ENCODE measurements at places on chromosomes 7 and 10. TPM values are rescaled to one million over a fixed set of nuclear protein-coding genes. Genes with fewer than 3 reads are reported as not detected.

The TDRD1 gene
- 0.22 TPM for total RNA-seq

The COL13A1 gene
- total RNA-seq, result 0.42 TPM

The WIPF3 gene
- total RNA-seq, result 1.2 TPM

DNA sequence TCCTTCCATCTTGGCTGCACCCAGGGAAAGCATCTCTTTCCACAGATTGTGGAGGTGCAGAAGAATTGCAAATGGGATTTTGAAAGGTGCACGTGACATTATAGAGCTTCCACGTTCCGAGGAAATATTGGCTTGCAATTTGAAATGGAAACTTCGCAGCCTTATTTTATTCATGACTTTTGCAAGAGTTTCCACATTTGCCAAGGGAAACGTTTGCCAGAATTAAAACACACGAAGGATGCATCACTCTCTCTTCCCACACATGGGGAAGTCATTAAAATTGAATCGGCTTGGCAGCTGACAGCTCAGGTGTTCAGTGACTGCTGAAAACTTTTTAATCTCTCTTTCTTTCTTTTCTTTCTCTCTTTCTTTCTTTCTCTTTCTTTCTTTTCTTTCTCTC is 475.4 kb upstream of the IGFBP3 start:
- no peak overlapping the region for H3K4me3 ChIP-seq
- no peak for DNase-seq
- H3K36me3 ChIP-seq, result no peaks in the 10 kb centered on the region
- no peaks in the 10 kb centered on the region for H3K27me3 ChIP-seq
- H3K27ac ChIP-seq, result no peak overlapping the region

DNA sequence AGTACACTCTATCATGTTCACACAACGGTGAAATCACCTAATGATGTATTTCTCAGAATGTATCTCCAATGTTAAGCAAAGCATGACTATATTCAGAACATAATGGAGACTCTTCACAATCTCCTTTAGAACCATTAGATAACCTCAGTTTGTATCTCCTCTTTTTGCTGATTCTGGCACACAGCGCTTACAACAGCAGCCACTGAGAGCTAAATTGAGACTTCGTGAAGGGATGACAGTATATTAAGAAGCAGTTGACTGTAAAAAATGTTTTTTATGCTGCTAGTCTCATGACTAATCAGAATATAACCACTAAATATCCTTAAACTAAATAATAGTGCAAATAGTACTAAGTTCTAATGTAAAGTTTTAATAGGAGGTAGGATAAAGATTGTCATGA is 46.9 kb downstream of the KMT2E start:
- H3K27me3 ChIP-seq, result no peaks in the 10 kb centered on the region
- H3K4me3 ChIP-seq, result no peak overlapping the region
- no peaks in the 10 kb centered on the region for H3K36me3 ChIP-seq
- no peak for DNase-seq
- H3K27ac ChIP-seq, result no peak overlapping the region

GRCh38 chr7:100476903-100477870 is 1.8 kb downstream of the TSC22D4 start:
- H3K27me3 ChIP-seq, result no peaks in the 10 kb centered on the region
- DNase-seq, result peak; percentile 30
- H3K36me3 ChIP-seq, result no peaks in the 10 kb centered on the region
- H3K4me3 ChIP-seq, result peak overlapping the region; percentile 97
- peaks cover 45% of the 10 kb centered on the region for H3K4me1 ChIP-seq
- H3K27ac ChIP-seq, result peak overlapping the region; percentile 58

DNA sequence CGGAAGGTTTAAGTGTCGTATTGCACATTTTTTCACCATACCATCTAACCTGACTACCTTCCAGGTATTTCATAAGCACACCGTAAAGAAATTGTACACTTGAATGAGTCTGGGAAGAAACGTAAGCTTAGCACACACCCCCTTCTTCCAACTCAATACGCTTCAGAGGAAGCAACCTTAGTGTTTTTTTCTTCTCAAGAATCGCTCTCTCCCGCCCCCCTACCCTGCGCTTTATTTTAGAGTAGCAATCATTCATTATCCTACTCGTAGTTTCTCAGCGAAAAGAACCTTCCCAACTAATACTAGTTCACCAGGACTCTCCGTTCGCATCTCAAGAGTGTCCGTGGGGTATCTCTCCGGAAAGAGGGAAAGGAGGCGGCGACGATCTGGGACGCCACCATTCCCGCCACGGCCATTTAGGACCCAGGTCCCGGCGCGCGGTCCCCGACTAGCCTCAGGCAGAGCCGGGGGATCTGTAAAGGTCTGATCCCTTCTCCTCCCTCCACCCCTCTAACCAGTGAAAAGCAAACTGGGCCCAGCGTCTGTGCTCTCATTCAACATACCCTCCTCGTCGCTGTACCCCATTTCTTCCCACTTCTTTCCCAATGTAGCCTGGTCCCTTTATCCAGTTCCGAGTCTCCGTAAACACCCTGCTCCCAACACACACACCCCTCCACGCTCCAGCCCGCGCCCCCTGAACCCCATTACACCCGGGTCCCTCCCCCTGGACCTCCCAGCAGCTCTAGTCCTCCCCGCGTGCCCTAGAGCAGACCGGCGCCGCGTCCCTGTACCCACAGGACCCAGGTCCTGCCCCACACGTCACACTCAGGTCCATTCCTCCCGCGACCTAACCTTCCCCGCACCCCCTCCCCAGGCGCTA is 16.0 kb downstream of the MYOZ1 start:
- H3K27me3 ChIP-seq, result no peaks in the 10 kb centered on the region
- peaks cover 22% of the 10 kb centered on the region for H3K4me1 ChIP-seq
- peak overlapping the region; percentile 87 for H3K27ac ChIP-seq
- no peaks in the 10 kb centered on the region for H3K36me3 ChIP-seq

GRCh38 chr7:124489925-124490324 is 275.7 kb downstream of the GPR37 start:
- H3K4me1 ChIP-seq, result no peaks in the 10 kb centered on the region
- no peak overlapping the region for H3K4me3 ChIP-seq
- no peaks in the 10 kb centered on the region for H3K27me3 ChIP-seq
- no peak for DNase-seq
- H3K36me3 ChIP-seq, result no peaks in the 10 kb centered on the region

- H3K4me1 ChIP-seq, result peaks cover under 1% of the 10 kb centered on the region
- H3K36me3 ChIP-seq, result no peaks in the 10 kb centered on the region
- peaks cover 10% of the 10 kb centered on the region for H3K27me3 ChIP-seq
- no peak for DNase-seq
These were observed 32.2 kb downstream of the KCNH2 start for GRCh38 chr7:150945853-150946420.

DNA sequence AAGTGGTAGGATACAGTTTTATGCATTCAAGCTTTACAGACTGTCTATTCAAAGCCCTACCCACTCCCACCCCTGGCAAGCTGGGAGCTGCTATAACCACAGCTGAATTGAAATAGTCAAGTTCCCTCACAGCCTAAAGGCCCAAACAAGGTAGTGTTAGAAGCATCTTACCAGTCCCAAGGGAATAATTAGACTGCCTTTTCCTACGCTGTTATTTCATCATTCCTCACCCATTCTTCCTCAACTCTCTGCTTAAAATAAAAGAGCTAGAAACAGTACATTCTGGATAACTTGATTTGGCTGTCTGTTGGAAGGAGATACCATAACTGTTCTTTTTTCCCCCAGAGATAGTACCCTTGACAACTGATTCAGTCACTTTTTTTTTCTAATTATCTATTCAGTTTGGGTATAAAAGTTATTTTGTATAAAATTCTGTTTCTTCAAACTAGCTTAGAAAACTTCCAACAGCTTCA is 54.0 kb downstream of the RAPGEF5 start:
- H3K4me1 ChIP-seq, result no peaks in the 10 kb centered on the region
- H3K27ac ChIP-seq, result no peak overlapping the region
- H3K36me3 ChIP-seq, result no peaks in the 10 kb centered on the region
- no peak for DNase-seq
- H3K27me3 ChIP-seq, result no peaks in the 10 kb centered on the region

- no peak for DNase-seq
- H3K4me1 ChIP-seq, result no peaks in the 10 kb centered on the region
- H3K36me3 ChIP-seq, result no peaks in the 10 kb centered on the region
- H3K27me3 ChIP-seq, result no peaks in the 10 kb centered on the region
These were observed 106.4 kb upstream of the GPR26 start for GRCh38 chr10:123559823-123560092.

DNA sequence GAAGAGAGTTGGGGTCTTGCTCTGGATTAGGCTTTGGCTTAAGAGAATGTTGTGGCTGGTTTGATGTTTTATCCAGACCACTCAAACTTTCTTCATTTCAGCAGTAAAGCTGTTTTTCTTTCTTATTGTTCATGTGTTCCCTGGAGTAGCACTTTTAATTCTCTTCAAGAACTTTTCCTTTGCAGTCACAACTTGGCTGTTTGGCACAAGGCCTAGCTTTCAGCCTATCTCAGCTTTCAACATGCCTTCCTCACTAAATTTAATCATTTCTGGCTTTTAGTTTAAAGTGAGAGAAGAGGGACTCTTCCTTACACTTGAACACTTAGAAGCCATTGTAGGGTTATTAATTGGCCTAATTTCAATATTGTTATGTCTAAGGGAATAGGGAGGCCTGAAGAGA is 18.1 kb downstream of the CCDC126 start:
- H3K4me1 ChIP-seq, result peaks cover 4% of the 10 kb centered on the region
- H3K27ac ChIP-seq, result no peak overlapping the region
- H3K27me3 ChIP-seq, result no peaks in the 10 kb centered on the region
- H3K36me3 ChIP-seq, result no peaks in the 10 kb centered on the region

- no peak overlapping the region for H3K27ac ChIP-seq
- no peaks in the 10 kb centered on the region for H3K36me3 ChIP-seq
- H3K4me1 ChIP-seq, result peaks cover 3% of the 10 kb centered on the region
- H3K4me3 ChIP-seq, result no peak overlapping the region
These were observed 7.5 kb downstream of the AGAP3 start for GRCh38 chr7:151093748-151094147.

- H3K27ac ChIP-seq, result no peak overlapping the region
- H3K4me3 ChIP-seq, result no peak overlapping the region
- H3K27me3 ChIP-seq, result no peaks in the 10 kb centered on the region
- no peaks in the 10 kb centered on the region for H3K36me3 ChIP-seq
- H3K4me1 ChIP-seq, result no peaks in the 10 kb centered on the region
- DNase-seq, result no peak
These were observed 825.3 kb upstream of the C7orf33 start for GRCh38 chr7:147765301-147765700.

DNA sequence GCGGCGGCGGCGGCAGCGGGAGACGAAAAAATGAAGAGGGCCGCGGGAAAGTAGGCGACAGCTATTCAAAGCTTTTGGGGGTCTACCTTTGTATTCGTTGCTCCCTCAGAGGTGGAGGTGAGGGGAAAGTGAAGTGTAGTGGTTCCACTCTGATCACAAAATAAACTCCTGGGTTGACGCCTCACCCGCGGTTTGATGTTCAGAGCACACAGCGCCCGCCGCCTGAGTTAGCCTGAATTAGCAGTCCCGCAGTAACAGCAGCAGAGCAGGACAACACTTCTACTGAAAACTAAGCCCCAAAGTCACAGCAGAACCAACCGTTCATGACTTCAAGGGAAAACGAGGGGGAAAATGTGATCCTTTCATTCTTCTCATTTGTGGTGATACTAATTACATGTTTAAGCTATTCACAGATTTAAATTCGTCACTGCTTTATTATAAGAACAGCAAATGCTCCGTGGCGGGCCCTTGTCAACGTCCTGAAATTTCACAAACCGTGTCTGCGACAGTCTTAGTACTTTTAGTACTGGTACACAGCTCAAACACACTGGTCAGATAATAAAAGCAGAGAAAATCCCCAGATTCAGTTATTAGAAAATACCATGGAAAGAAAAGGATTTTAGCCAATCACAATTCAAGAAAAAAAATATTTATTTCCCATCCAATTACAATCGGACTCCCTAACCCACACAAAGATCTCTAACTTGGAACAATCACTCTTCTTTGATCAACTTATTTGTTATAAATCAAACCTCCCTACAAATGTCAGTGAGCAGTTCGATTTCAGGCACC is 563 bp upstream of the JMJD1C start:
- H3K4me3 ChIP-seq, result peak overlapping the region; percentile 57
- peak; percentile 71 for DNase-seq
- no peaks in the 10 kb centered on the region for H3K27me3 ChIP-seq
- H3K27ac ChIP-seq, result peak overlapping the region; percentile 99
- H3K36me3 ChIP-seq, result no peaks in the 10 kb centered on the region

DNA sequence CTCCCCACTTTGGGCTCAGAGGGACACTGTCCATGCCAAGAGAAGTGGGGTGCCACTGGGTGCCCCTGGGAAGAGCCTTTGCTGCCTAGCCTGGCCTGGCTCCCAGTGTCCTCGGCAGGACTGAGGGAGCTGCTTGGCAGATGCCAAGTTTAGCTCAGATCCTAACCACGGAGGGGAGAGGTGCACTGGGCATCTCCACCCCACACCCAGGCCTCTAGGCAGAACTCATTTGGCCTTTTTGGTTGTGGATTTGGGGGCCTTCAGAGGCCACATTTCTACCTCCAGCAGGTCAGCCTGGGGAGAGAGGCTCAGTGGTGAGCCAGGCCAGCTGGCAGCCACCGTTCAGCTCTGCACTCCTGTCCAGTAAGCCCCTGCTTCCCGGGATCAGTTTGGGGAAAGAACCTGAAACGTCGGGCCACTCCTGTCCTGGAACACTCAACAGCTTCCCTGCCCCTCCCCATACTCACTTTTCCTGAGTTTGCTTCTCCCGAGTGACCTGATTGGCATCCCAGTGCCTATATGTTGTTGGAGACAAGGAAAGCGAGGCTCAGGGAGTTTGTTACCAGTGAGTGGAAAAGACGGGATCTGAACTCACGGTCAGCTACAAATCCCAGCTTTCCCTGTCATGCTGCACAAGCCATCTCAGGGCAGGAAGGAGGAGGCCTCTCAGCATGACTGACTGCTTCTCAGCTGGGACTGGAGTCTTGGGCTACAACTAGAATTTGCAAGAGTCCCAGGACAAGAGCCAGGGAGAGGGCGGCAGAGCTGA is 11.2 kb upstream of the CXCL12 start:
- no peaks in the 10 kb centered on the region for H3K36me3 ChIP-seq
- H3K27me3 ChIP-seq, result no peaks in the 10 kb centered on the region
- no peak overlapping the region for H3K4me3 ChIP-seq
- no peak for DNase-seq
- H3K4me1 ChIP-seq, result no peaks in the 10 kb centered on the region
- H3K27ac ChIP-seq, result no peak overlapping the region
